ENCODE measurements at places on chromosomes 13 and 19.

- no peak for DNase-seq
These were observed 661 bp upstream of the BABAM1 start for GRCh38 chr19:17266589-17266974.

DNA sequence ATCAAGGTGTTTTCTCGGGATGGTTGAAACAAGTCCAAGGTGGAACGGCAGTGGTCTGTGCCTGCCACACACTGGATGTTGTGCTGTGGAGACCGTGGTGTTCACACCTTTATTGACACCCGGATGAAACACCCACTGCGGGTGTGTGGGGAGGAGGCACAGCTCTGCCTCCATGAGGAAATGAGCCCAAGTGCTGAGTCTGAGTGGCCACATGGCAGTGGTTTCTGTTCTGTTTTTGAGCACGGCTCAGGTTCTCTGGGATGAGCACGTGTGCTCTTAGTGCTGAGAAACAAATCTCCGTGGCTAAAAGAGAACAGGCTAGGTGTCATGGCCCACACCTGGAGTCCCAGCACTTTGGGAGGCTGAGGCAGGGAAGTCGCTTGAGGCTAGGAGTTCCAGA, 29.5 kb downstream of the UPF1 start:
- DNase-seq: no peak

DNA sequence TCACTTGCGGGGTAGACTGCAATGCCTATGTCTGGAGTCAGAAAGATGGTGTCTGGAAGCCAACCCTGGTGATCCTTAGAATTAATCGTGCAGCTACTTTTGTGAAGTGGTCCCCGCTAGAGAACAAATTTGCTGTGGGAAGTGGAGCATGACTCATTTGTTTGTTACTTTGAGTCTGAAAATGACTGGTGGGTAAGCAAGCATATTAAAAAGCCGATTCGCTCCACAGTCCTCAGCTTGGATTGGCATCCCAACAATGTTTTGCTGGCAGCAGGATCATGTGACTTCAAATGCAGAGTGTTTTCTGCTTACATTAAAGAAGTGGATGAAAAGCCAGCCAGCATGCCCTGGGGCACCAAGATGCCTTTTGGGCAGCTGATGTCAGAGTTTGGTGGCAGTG, 9.5 kb upstream of the ERVV-1 start:
- no peak for DNase-seq

- peak; percentile 83 for DNase-seq
These were observed 50.3 kb upstream of the CACNA1A start for GRCh38 chr19:13556552-13556951.

DNA sequence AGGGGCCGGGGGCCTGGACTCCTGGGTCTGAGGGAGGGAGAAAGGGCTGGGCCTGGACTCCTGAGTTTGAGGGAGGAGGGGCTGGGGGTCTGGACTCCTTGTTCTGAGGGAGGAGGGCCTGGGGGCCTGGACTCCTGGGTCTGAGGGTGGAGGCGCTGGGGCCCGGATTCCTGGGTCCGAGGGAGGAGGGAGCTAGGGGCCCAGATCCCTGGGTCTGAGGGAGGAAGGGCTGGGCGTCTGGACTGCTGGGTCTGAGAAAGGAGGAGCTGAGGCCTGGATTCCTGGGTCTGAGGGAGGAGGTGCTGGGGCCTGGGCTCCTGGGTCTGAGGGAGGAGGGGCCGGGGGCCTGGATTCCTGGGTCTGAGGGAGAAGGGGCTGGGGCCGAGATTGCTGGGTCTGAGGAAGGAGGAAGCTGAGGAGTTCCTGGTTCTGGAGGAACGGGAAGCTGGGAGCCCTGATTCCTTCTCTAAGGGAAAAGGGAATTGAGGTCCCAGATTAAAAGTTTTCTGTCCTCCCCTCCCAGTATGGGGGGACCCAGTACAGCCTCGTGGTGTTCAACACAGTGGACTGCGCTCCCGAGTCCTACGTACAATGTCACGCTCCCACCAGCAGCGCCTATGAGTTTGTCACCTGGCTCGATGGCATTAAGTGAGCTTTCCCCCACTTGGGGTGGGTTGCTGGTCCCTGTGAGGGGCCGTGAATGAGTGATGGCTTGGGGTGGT, 721 bp downstream of the MED25 start:
- no peak for DNase-seq
